ENCODE measurements at places on chromosomes 7 and 10.
A peak's percentile ranks its signal among the peaks of the same experiment; 100 is the strongest.

- no peak for DNase-seq
These were observed 116.4 kb upstream of the TCERG1L start for GRCh38 chr10:131427901-131428300.

DNA sequence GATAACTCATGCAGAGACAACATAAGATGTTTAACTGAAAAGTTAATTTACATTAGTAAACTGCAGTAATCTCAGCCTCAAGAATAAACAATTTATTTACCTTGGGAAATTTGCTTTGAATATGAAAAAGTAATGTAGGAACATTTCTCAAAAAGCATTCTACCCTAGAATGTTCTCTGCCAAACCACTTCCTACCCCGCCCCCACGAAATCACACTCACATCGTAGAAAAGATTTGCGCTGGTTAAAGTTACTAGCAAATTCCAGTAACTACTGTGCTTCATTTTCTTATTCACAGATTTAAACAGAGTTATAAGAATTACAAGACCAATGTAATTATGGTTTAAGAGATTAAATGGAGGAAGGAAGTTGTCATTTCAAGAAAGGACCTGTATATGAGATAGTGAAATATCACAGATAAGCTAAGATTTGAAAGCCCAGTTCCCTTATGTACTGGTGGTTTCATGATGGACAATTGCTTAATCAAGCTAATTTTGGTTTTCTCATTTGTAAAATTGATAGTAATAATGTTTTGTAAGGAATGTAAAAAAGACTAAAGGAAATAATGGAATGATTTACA lies 175.4 kb downstream of the GNAI1 start:
- DNase-seq = no peak

GRCh38 chr10:33680036-33680435 lies 345.6 kb upstream of the NRP1 start:
- DNase-seq = no peak

DNA sequence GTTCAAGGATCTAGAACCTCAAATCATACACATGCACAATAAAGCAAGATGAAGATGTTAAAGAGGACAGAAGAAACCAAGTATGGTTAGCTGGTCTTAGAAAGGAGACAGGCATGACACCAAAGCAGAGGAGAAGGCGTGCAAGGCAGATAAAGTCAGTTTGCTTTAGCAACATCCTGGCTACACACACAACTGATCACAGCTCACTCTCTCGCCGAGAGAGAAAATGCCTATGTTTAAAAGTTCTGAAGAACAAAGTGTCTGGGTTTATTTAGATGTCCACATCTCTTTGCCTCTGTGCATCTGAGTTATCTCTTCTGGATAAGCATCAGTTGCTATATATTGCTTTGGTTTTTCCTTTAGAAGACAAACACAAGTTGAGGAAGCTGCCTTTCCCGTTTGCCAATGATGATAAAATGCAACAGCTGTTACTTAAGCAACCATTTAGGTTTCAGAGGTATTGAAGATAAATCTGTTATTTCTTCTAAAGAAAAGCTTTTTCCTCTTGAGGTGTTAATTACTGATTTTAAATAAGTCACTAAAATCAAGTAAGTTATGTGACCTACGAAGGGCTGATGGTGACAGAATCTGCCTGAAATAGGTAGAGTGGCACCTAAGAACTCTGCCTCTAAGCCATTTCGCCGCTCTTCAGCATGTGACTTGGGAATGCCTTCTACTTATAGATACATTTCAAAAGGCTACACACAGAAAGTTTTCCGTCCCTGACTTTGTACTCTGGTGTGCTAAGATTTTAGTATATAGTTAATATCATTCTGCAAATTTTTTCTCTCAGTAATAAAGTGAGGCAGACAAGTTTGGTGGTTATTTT lies 146.2 kb upstream of the ASAH2 start:
- no peak for DNase-seq

DNA sequence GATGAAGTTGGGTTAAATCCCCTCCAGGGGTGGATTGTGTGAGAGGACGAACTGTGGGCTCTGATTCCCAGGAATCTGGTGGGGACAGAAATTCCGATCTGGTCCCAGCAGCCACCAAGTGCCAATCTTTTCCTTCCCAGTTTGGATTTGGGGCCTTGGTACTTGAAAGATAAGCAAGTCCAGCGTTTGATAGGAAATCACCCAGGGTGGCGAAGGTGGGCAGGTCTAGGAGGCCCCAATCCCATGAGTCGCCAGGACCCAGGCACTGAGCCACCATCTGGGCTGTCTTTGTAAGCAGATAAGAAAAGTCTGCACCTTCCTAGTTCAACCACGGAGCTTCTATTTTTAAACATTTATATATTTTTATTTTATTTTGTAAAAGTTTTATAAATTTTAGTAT lies 122.6 kb upstream of the LSM8 start:
- no peak for DNase-seq

- DNase-seq = no peak
These were observed 474.3 kb upstream of the MGMT start for GRCh38 chr10:128992770-128993169.

- no peak for DNase-seq
These were observed 164.5 kb upstream of the PRSS1 start for GRCh38 chr7:142584765-142585164.

DNA sequence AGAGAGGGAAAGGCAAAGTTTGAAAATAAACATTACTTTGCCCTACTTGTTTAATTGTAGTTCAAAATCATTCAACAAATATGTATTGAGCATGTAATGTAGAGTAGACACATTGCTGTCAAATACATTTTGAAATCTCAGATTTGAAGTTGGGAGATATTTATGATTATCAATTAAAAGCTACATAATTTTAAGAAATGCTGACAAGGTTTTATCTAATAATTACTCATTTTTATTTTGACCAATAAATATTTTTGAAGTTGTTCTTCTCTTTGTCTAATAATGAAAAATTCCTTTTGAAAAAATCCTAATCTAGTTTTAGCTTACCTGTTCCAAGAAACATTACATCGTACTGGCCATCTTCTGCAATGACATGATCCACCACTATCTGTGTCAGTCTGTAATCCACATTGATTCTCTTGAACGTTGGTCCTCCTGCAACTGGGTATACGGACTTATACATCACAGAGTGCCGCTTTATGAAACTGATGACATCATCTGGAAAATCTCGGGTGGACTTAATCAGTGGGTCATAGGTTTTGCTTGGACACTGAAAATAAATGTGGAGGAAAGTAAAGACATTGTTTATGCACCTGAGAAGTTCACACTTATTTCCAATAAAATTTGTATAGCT lies 164.7 kb downstream of the SEMA3D start:
- no peak for DNase-seq

- no peak for DNase-seq
These were observed 55.4 kb upstream of the CDC14C start for GRCh38 chr7:48868916-48869315.

- peak; percentile 33 for DNase-seq
These were observed 80.6 kb downstream of the ARHGAP21 start for GRCh38 chr10:24642921-24643678.

- no peak for DNase-seq
These were observed 64.2 kb downstream of the PRLHR start for GRCh38 chr10:118531105-118531852.

- DNase-seq = no peak
These were observed 97.2 kb downstream of the PODXL start for GRCh38 chr7:131459256-131459655.

DNA sequence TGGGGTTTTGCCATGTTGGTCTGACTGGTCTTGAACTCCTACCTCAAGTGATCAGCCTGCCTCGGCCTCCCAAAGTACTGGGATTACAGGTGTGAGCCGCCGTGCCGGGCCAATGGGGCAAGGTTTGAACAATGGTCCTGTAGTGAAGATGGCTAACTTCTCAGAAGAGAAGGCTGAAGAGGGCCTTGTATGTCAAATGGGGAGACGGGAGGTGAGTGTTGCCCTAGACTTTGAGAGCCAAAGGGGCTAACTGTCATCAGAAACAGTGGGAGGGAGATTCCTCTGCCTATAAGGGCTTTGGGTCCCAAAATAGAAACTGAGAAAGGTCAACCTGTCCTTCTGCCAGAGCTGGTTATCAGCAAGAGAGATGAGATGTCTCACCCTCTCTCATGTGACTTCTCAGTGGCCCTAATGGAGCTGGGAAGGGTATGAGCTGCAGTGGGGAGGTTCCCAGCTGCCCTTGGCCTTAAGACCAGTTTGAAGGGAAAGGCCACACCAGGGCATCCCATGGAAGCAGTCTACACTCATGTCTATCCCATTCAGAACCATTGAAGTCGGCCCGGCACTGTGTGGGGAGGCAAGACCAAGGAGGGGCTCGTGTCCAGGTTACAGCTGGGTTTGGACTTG lies 1.3 kb upstream of the SAMD8 start:
- DNase-seq = no peak

- DNase-seq = no peak
These were observed 1355.5 kb upstream of the LRRTM3 start for GRCh38 chr10:65570143-65571010.

DNA sequence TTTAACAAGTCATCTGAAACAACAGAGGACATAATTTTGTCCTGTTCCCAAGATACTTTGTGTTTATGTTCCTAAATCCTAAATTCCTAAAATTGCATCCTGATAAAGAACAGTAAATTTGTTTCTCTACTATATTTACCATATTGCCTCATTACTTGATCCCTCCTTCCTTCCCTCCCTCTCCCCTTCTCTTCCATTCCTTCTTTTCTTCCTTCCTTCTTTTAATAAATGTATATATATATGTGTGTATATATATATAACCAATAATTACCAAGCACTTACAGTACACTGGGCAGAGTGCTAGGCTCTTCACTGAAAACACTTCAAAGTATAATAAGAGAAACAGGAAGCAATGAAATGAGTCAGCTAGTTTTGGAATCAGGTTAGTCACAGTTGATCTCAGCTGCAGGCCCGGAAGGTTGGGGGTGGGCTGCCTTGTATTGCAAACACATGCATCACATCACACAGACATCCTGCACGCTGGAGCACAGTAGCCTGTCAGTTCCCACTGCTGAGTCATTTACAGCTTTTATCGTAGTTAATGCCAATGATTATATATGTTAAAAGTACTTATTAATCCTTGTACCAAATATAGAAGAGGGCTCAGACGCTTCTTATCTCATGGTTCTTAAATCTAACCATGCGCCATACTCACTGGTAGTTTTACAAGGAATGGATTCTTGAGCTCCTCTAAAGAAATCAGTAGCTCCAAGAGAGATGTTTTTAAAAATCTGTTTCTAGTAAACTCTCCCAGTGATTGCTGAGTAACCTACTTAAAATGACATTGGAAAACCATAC lies 551.7 kb downstream of the GRM8 start:
- peak; percentile 10 for DNase-seq

GRCh38 chr10:90912174-90912573 lies 8.7 kb downstream of the ANKRD1 start:
- no peak for DNase-seq

DNA sequence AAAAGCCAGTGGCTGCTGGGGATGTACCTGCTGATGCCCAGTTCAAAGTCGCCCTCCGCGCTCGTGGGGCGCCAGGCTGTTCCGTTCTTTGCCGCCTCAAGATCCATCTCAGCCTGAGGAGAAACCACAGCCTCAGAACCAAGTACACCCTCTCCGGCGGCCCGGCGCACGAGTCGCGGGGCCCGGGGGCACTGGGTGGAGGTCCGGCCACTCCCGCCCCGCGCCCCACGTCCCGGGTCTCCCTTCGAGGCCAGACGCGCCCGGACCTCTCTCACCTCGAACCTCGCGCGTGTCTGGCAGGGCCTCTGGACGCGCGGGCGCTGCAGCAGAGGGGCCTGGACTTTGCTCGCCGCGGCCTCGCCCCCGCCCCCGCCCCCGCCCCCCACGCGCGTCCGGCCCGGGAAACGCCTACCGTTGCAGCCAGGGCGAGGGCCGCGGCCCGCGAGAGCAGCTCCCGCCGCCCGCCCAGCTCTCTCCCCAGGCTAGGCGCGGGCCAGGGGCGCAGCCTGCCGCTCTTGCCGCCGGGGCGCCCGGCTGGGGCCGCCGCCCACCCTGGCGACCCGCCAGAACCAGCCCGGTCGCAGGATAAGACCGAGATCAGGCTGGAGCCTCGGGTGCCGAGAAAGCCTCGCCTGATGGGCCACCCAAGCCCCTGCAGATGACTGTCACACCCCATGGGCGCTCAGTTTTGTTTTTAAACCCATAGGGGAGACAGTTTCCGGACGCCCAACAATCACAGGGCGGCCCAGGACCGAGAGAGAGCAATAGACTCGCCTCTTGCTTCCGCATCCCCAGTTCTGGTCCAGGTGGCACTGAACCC lies at the start of gene ABCB4:
ABCB4 (minus strand) TSS at position 322 of the 820 bp plus-strand sequence; CDS start at position 107, 215 bp downstream.
- DNase-seq = no peak

- DNase-seq = no peak
These were observed 97.1 kb downstream of the VOPP1 start for GRCh38 chr7:55474944-55475854.

GRCh38 chr10:14821635-14822375 lies 16.0 kb downstream of the CDNF start:
- no peak for DNase-seq

DNA sequence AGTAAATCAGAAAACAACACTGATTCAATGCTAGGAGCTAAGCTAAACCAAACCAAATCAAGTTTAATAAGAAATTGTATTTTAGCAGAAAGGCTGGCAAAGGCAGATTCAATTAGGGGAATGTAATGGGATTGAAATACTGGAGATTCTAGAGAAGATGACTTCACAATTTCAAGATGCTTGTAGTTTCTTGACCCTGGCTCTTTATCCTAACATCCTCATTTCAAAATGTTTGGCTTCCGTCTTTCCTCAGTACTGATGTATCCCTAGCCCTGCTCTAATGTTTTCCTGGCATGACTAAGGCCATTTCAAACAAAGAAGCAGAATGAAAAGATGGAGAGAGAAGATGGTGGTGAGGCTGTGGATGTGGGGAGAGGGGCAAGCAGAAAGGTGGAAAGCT lies 2.7 kb upstream of the JCAD start:
- DNase-seq = no peak

GRCh38 chr7:140310337-140311002 lies 87.9 kb downstream of the SLC37A3 start:
- DNase-seq = no peak

- no peak for DNase-seq
These were observed 324.5 kb downstream of the PHF14 start for GRCh38 chr7:11298220-11298619.

GRCh38 chr10:87534173-87534858 lies 29.6 kb downstream of the MINPP1 start:
- DNase-seq = no peak

DNA sequence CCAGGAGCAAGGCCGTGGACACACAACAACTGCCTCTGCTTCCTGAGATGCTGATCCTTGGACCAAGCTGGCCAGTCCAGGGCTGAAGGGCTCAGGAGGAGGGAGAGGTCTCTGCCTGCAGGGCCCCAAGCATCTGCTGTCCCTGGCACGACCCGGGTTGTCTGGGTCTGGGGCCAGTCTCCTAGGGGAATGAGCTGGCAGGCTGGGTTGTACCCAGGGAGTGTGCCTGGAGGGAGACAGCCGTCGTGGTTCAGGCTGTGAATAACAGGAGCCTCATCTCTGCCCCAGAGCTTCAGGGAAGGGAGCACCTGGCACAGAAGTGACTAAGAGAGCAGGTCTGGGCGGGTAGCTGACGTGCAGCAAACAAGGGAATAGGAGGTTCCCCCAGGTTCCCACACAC lies 17.9 kb upstream of the SERPINE1 start:
- DNase-seq = peak; percentile 97

All from trophoblast cell (in vitro differentiated cells and primary cell).